ENCODE measurements at places on chromosomes 16 and 17.

GRCh38 chr16:52832771-52833170 lies 219.9 kb downstream of the CHD9NB start:
- no peak for DNase-seq

DNA sequence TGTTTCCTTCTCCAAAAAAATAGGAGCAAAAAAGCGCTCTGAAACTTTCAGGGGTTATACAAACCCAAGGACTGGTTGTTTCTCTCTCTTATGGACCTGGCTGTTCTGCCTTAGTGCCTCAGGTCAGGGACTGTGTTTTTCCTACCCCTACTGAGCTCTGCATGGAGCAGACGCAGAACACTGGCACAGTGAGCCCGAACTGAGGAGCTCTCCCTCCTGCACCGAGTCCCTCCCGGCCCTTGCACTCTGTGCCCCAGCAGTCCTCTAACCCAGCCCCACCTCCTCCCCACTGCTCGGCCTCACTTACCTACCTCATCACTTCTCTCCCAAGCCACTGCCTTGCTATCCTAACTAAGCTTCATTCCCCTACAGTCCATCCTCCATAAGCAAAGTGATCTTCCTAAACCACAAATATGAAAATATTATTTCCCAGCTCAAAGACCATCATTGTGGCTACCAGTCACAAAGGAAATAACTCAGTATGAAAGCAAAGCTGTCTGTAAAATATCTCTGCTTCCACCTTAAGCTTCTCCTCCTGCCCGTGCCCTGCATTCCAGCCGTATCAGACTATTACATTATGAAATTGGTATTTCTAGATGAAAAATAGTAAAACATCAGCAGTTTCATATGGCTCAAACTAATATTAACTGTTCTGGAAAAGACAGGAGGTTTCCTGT lies 13.6 kb downstream of the MEIOB start:
- DNase-seq, result no peak

- DNase-seq, result no peak
Observed at GRCh38 chr17:9811086-9811485, 10.8 kb downstream of the GSG1L2 start.

DNA sequence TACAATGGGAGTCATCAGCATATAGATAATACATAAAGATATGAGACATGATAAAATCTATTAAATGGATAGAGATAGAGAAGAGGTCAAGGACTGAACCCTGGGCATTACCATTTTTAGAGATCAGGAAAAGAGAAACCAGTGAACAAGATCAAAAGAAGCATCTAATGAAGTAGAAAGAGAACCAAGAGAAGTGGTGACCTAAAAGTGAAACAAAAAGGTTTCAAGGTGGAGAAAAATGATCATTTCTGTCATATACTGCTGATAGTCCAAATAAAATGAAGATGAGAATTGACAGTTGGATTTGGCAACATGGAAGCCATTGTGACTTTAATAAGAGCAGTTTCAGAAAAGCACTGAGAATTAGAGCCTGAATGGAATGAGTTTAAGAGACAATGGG lies 165.1 kb downstream of the PPM1E start:
- DNase-seq, result no peak

- DNase-seq, result no peak
Observed at GRCh38 chr17:60321336-60322055, 70.4 kb downstream of the USP32 start.

DNA sequence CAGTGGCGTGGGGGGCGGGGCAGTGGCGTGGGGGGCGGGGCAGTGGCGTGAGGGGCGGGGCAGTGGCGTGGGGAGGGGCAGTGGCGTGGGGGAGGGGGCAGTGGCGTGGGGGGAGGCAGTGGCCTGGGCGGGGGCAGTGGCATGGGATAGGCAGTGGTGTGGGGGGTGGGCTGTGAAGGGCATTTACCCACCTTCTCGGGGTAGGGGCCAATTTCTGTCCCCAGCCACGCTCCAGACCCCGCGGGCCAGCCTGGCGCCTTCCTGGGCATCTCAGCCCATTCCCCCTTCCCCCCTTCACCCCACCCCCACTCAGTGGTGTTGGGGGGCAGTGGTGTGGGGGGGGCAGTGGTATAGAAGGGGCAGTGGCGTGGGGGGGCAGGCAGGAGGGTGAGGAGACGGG lies 92.7 kb downstream of the LITAF start:
- DNase-seq, result no peak

DNA sequence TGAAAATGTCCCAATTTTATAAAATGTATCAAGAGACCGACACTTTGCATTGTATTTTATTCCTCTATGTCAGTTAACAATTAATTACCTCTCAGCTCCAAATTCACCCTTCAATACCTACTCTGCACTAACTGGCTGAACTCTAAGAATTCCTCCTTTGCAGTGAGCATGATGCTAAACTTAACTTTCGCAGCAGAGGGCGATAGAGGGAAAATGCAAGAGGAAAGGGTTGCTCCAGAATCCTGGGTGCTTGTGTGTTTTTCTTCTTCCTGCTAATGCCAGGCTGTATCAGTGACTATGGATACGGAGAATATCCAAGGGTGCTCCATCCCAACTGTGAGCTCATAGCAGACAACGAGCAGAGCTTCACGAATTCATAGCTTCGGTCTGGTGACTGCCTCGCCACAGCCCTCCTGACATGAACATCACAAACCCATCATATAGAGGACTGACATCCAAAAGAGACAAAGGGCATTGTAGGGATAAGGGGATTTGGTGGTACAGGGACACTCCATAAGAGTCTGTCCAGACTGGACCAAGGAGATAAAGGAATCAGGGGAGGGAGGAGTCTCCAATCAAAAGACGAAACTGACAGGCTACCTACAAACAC lies 172.9 kb downstream of the STX8 start:
- DNase-seq, result no peak

GRCh38 chr17:29094101-29094708 lies 51.3 kb downstream of the PIPOX start:
- DNase-seq, result no peak

DNA sequence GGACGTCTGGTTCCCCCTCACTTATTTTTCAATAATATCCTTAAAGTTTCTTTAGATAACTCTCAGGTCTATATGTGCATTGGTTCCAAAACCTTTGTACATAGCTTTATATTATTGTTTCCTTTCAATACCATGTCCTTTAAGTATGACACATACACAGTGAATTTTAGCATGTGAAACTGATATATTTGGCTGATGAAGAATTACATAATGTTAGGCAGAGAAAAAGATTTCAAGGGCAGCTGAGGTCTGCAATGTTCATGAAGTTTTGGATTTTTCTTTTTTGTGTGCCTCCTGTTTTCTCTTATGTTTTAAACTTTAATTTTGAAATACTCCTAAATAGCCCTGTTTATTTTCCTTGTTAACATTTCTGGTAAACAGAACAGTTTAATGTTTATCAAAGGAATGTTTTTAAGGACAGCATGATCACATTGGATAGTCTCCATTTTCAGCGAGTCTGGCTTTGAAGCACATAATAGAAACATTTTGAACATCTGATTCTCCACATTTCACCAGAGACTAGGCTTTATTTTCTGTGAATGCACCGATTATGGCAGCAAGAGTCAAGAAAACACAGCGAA lies 32.9 kb upstream of the FBXO47 start:
- no peak for DNase-seq

DNA sequence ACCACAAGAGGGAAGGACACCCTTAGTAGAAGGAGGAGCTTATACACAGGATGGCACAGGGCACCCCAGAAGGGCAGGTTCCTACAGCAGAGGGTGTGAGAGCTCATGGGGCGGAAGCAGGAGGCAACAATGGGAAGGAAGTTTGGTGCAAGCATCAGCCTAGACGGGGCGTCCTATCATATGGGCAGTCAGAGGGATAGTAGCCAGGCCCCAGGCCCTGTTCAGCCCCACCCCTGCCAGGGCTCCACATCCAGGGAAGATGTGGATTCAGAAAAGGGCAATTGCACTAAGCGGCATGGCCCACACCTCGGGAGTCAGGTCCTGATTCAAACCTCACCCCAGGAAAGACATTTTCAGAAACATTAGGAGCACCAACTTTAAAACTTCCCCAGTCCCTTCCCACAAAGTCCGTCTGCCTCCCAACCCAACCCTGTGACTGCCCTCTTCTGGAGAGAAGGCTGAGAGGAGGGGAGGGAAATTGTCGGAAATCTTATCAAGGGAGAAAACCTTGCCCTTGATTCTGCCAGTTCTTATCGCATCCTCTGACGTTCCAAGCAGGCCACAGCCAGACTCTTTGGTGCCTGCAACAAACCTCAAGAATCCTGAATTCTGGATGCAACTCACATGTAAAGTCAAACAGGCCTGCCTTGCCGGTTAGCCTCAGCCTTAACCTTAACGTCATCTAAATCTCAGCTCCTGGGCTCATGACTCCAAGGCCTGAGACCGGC lies 198.8 kb upstream of the CDH5 start:
- DNase-seq, result no peak

DNA sequence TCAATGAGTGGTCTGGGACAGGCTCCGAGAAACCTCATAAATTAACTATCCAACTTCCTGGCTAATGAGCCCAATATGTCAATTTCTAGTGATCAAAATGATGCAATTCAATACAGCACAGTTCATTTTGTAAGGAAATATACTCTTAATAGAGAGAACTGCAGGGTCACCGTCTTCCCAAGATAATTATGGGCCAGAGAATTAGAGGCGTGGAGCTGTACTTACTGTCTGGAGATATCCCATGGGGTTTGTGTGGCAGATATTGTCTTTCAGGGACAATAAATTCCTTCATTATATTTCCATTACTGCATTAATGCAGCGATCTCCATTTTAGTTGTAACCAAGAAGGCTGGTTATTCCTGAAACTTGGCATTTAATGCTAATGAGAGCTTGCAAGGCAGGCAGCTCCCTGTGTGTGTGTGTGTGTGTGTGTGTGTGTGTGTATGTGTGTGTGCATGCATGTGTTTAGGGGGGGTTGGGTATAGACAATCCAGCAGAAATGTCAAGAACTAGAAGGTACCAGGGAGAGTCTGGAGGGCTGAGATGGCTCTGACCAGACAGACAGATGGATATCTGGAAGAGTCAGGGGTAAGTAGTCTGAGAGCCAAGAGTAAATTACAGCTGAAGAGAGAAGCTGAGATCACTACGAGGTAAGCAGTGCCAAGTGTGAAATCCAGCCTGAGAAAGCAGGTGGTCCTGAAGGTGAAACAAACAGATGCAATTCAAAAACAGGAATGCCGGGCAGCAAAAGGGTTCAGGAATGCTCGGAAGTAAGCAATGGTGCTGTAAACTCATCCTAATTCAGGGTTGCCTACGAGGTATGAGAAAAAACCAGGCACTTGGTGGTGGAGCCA lies 393.0 kb downstream of the CA10 start:
- DNase-seq, result no peak

- no peak for DNase-seq
Observed at GRCh38 chr17:14228903-14229302, 7.8 kb downstream of the CDRT15 start.

- DNase-seq, result no peak
Observed at GRCh38 chr16:57915267-57915666, 55.7 kb downstream of the CNGB1 start.

DNA sequence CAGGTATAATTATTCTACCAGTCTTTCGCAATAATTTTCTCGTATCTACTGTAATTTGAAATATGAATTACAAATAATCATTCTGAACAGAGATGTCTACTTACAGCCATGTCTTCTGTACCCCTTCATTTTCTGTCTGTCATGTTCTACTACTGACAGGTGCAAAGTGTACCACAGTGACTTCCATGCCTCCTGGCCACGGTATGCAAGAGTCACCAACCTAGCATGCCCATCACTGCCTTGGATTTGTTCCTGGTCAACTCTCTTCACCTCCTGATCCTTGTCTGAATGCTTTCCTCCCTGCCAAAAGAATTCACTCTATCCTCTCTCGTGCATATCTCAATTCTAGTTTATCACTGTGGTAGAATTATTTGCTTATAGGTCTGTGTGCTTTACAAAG lies 755.4 kb downstream of the KCNJ2 start:
- DNase-seq, result no peak

DNA sequence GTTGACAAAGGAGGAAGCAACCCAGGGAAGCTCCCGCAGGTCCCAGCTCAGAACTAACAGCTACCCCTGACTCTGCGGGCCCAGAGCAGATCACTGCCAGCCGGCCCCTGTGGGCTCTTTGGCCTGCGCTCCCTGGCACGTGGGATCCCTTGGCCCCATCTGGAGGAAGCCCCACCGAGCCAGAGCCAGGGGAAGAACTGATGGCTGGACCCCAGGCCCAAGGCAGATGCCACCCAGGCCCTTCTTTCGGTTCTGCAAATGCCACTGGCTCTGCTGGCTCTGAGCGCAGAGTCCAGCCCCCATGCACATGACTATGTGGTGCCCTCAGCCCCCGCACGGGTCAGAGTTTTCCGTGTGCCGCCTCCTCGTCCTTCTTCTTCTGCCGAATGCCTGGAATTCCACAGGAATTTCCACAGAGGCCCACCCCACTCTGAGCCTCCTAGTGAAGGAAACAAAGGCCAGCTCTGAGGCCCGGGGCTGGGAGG lies 35.8 kb upstream of the SNN start:
- no peak for DNase-seq

- no peak for DNase-seq
Observed at GRCh38 chr17:930258-930657, 49.3 kb downstream of the NXN start.

DNA sequence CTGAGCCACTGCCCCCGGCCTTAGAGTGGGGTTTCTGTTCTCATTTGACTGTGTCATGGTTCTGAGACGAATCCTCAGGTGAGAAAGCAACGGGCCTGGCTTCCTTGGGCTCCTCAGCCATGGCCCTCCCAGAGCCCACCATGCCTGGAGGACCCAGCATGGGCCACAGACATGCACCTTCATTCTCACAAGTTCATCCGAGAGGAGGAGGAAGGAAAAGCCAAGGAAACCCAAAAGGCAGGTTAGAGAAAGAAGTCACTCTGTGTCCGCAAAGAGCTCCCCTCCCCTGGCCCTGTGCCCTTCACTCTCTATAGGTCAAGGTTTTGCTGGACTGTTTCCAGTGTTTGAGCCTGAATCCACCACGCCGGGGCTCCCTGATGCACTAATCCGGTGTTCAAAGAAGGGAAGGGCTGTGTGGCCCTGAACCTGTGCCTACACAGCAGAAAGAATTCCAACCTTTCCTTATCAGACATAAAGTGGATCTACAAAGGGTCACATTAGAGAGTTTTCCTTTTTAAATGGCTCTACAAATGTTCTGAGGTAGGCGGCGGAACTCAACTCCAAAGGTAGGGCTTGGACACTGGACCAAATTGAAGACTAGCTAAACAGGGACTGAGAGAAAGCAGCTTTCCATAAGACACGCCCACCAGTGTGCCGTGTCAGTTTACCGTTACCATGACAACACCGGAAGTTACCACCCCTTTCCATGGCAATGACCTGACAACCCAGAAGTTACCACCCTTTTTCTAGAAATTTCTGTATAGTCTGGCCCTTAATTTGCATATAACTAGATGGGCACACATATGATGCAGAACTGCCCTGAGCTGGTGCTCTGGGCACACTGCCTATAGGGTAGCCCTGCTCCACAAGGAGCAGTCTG lies 15.9 kb upstream of the PECAM1 start:
- DNase-seq, result no peak

DNA sequence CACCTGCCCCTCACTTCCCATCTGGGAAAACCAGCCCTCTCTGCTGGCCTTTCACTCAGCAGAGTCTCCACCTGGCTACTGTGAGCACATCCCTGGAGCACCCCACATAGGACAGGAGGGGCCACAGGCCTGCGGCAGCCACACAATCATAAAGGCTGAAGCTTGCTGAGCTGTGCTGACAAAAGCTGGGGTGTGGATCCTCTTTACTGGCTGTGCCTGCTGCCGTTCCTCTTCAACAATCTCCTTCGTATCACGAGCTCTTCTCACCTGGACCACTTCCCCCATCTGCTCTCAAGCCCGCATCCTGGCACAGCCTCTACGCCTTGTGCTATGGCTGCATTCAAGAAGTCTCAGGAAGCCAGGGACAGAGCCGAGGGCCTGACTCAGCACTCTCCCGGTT lies 86.1 kb downstream of the ZNF778 start:
- DNase-seq, result no peak

GRCh38 chr17:63751806-63752205 lies 10.2 kb upstream of the STRADA start:
- DNase-seq, result no peak
